ENCODE measurements at places on chromosomes 5 and 9. TPM values are rescaled to one million over a fixed set of nuclear protein-coding genes. Genes with fewer than 3 reads are reported as not detected.

DNA sequence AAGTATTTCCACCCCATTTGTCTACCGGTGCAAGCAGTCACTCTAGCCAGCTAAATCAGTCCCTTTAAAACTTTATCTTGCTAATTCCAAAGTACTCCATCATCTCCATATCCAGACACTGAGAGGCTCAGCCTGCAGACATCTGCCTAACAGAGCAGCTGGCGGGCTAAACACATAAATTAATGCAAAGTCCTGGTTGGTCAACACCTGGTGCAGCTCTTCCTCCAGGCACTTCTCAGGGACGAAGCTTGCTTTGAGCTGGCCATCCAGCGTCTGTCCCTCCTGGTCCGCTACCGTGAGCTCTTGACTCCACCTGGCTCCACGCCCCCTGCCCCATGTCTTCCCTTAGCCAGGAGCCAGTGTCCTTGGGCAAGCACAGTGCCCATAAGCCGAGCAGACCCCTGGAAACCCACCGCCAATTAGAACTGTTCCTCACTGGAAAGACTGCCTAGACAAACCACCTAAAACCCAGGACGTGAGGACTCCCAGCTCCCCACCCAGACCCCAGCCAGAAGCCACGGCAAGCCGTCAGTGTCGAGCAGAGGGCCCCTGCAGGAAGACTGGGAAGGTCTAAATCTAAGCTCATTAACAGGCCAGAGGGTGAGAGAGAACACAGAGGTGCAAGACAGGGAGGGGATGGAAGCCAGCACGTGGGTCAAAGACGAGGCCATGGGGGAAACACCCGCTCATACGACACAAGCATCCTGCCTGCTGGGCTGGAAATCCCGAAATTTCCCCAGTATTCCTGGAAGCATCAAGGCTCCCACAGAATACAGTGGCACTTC, 120.0 kb downstream of the COL23A1 start:
- DNase-seq: no peak

- DNase-seq: no peak
These were observed 291.8 kb downstream of the SLIT3 start for GRCh38 chr5:169009123-169009522.

PCDHA13 gene
- total RNA-seq: not detected

GRCh38 chr5:643811-644271, 31.7 kb downstream of the CEP72 start:
- DNase-seq: no peak

- peak; percentile 30 for DNase-seq
These were observed 24.9 kb upstream of the IRX4 start for GRCh38 chr5:1907616-1908015.

DNA sequence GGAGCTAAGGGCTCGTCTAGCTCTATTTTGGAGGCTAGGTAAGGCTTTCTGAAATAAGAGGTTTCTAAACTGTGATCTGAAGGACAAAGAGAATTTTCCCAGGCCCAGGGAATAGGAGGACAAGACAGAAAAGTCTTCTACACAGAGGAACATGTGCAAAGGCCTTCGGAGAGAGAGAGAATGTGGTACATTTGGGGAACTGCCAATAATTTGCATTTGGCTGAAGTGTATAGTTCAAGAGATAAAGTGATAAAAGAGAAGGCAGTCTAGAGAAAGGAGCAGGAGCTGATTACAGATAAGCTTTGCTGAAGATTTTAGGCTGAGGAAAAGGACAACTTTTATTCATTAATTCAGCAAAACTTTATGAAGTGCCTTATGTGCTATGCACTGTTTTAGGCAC, 214.4 kb upstream of the ELL2 start:
- no peak for DNase-seq

- DNase-seq: no peak
These were observed 119.3 kb upstream of the DPYSL3 start for GRCh38 chr5:147629196-147629595.

All from Caco-2 (cell line).